Astrocyte of the cerebellum (primary cell): ENCODE measurements at places on chromosomes 12 and 14.

DNA sequence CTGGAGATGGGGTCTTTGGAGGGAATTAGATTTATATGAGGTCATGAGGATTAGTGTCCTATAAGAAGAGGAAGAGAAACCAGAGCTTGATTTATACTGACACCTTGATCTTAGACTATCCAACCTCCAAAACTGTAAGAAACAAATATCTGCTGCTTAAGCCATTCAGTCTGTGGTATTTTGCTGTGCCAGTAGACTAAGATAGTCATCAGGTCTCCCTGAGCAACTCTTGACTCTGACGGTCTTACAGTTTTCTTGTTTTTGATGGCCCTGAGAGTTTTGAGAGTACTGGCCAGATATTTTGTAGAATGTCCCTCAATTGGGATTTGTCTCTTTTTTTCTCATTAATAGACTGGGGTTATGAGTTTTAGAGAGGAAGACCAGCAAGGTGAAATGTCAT, 51.7 kb downstream of the TSHR start:
- no peak for DNase-seq

DNA sequence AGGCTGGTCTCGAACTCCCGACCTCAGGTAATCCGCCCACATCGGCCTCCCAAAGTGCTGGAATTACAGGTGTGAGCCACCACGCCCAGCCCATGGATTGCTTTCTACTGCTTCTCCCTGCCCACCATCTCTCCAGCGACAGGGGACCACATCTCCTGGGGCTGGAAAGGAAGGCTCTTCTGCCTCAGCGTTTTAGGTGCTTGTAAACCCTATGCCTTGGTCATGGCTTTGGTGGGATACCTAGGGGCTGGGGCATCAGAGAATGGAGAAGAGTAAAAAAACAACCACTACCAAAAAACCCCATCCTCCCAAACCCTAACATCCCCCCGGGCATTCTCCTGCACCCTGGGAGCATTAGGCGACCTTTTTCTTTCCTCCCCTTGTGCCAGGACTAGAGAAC, 1.1 kb upstream of the TMEM121 start:
- DNase-seq: no peak

GRCh38 chr12:101769865-101770264, 30.6 kb upstream of the SYCP3 start:
- no peak for DNase-seq

DNA sequence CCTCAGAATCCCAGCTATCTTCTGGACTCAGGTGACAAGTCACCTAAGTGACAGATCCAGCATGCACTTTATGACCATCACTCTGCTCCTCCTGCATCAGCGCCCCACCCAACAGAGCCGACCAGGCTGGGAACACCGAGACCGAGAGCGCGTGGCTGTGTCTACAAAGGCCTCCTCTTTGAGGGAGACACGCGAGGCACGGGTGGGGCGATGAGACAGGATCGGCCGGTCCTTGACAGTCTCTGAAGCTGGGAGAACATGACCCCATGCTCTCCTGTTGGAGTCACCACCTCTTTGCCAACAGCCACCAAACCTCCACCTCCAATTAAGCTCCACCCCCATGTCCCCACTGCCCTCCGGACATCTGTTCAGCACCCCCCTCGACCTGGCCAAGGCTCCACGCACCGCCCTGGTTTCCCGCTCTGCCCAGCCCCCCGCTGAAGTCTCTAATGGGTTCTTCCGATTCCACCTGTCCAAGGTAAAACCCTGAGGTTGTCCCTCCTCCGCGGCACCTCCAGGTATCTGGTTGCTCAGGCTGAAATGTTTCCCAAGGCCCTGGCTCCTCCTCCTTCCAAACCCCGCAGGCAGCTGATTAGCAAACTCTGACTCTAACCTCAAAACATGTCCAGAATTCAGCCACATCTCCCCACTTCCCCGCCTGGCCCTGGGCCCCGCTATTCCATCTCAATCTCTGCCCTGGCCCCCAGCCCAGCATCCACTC, 31.5 kb downstream of the HSP90AA1 start:
- peak; percentile 76 for DNase-seq

- no peak for DNase-seq
Measured at GRCh38 chr12:64061868-64062375, 160.2 kb downstream of the KICS2 start.

DNA sequence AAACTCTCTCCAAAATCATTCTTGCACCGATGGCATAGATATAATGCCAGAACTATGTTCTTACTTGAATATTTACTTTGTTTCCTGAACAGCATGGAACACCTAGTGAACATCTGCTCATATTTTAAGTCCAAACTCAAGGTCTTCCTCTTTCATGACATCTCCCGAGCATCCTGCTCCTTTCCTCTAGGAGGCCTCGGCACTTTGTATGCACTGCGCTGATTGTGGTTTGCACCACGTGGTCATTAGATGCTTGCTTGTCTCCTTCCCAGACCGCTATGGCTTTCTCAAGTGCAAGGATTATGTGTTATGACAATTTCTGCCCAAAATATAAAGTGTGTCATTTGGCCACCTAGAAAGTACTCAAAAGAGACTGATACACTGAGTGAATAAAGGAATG, 912.0 kb downstream of the GALC start:
- no peak for DNase-seq

DNA sequence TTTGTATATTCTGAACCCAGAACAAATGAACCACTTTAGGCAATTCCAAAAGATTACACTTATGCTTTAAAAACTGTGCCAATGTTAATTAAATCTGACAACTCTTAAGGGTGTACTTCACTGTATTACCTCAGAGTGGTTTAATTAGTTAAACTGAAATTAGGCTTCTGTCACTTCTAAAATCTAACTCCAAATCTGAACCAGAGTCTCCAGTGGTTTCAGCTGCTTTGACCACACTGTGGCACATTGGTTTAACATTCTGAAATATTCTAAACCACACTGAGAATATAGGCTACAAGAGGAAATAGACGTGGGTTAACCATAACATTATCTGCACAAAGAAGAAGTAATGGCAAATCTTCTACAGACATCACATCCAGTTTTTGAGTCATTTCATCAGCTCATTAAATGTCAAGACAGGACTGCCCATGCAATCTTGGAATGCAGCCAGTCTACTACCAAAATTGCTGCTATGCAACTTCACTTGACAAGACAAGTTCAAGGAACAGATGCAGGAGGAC, 94.8 kb downstream of the LRP6 start:
- peak; percentile 43 for DNase-seq

DNA sequence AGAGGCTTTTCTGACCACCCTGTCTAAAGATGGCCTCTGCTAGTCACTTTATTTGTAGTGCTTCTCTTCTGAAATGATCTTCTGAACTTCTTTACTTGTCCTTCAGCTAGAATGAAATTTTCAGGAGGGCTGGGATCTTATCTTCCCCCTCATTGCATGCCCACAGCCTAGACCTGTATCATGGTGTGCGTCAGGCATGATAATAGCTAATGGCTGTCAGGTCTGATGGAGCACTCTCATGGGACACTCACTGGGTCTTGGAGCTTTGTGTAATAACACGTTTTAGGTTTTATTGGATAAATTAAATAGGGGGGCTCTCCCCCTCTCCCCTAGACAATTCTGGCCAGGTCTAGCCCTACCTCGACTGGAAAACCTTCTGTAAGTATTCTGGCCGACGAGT, 97.1 kb upstream of the NRXN3 start:
- DNase-seq: no peak

GRCh38 chr12:65993173-65993572, 137.4 kb downstream of the LLPH start:
- DNase-seq: no peak

GRCh38 chr12:79997096-79997791, 62.3 kb upstream of the PPP1R12A start:
- DNase-seq: no peak

GRCh38 chr12:117583677-117584225, 222.3 kb upstream of the NOS1 start:
- no peak for DNase-seq

DNA sequence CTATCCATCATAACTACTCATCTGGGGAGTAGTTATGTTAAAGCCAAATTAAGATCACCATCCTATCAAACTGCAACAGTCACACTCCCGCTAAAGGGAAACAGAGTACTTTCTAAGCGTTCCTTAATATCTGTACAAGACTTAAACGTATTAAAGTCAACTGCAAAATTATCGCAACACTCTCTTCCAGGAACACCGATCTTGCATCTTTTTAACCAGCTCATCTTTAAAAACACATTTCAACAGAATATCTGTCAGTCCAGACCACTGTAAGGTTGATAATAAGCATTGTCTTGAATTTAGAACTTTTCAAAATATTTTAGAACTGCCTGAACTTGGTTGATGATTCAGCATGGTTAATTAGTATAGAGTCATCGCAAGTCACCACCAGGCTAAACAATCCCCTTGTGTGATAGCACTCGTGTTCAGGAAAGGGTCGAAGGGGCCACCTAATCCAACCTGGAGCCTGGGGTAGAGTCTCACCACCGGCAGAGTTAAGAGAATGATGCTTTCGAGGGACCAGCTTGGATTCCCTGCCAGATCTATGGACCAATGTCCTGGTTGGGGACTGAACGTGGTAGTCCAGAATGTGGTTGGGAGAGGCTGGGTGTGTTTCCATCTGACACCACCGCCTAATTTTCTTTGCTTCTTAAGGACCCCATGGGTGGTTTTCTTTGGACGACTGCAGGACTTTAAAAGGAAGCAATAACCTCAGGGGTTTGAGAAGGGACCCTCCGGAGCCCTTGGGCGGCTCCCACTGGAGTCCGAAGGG, 890 bp downstream of the SPTLC2 start:
- DNase-seq: no peak

GRCh38 chr12:22682663-22683062, 57.7 kb downstream of the ETNK1 start:
- no peak for DNase-seq

- DNase-seq: no peak
Measured at GRCh38 chr12:27261866-27262265, 17.8 kb downstream of the STK38L start.

- peak; percentile 86 for DNase-seq
Measured at GRCh38 chr14:59254146-59254910, 65.9 kb downstream of the DAAM1 start.

DNA sequence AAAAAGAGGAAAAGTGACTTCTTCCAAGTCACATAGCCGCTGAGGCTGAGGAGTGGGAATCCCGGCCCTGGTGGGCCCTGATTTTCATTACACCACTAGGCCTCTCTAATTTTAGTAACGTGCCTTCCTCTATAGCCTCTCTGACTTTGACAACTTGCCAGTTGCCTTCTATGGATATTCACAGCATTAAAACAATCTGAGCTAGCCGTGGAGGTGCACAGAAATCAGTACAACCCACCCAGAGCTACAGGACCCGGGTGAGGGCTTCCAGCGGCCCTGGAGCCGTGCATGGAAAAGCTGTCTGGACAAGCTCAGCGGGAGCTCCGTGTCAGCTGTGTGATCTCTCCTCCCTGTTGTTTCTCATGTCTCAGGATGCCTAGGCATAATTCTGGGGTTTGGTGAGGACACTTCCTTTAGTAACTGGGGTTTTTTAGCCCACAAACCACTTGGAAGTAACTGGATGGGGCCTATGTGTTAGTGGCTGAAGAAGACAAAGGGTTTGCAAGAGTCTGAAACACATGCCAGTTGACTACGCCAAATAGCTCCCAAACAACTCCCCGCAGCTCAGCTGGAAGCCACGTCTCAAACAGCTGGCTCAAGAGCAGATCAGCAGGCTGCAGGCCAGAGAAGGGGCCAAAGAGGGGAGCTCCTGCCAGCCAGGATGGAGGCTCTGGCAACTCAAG, 53.0 kb downstream of the SSH1 start:
- peak; percentile 99 for DNase-seq

GRCh38 chr14:56124327-56124726, 6.1 kb downstream of the PELI2 start:
- DNase-seq: no peak

DNA sequence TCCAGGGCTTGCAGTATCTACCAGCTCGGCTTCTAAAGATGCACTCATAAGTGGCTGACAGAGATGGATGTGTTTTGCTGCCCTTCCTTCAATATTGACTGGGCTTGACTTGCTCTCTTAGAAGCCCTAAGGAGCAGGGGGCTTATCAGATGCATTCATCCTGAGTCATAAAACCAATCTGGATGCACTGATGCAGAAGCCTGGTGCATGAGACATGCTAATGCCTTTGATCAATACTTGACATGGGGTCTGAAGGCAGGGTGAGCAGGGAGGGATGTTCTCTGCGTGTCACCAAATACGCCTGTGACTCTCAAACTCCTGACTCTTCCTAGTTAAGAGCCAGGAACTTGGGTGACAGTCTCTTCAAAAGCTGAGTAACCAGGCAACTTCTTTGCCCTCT, 77.8 kb upstream of the HSPB8 start:
- DNase-seq: no peak

DNA sequence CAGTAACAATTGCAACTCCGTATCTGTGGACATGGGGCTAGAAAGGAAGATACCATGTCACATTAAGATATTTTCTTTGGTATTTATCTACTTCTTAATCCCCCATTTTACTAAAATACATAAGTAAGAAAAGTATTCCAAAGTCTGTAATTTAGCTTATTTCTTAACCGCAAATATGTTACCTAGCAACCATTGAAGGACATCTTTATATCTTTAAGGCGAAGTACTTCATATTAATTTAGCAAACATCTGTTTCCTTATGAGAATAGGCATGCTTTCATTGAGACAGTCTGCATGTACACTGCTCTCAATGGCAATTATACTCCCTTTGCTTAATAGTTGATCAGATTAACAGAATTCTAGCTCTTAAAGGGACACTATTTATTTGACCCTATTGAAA, 88.8 kb downstream of the NAV3 start:
- DNase-seq: no peak

- no peak for DNase-seq
Measured at GRCh38 chr14:103151270-103151945, 28.1 kb downstream of the TNFAIP2 start.
